ENCODE measurements at places on chromosomes 7 and 10. TPM values are rescaled to one million over a fixed set of nuclear protein-coding genes. Genes with fewer than 3 reads are reported as not detected.

The ZNF679 gene
- total RNA-seq: not detected

The KCNH2 gene
- total RNA-seq: 8.0 TPM

GRCh38 chr7:140696680-140697446, at the start of gene NDUFB2:
Gene NDUFB2 (plus strand): TSS chr7:140696708. CDS start chr7:140696745, 37 bp downstream.
- DNase-seq: peak; percentile 88

The PON1 gene
- not detected for total RNA-seq

DNA sequence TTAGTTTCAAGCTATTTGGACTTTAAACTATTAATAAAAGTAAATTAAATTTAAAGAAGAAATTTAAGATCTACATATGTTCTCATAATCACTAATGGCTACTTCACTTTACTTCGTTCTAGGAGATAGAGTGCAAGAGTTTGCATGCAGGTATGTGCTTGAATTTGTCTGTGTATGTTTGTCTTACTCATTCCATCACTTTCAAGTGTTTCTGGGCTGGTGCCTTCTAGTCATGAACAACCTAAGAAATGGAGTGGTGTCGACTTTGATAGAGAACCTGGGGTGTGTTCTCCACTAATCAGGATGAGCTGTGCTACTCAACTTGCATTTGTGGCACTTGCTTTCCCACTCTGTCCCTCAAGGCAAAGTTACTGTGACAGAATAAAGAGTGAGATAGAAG, 169.9 kb downstream of the KCND2 start:
- no peak for DNase-seq

DNA sequence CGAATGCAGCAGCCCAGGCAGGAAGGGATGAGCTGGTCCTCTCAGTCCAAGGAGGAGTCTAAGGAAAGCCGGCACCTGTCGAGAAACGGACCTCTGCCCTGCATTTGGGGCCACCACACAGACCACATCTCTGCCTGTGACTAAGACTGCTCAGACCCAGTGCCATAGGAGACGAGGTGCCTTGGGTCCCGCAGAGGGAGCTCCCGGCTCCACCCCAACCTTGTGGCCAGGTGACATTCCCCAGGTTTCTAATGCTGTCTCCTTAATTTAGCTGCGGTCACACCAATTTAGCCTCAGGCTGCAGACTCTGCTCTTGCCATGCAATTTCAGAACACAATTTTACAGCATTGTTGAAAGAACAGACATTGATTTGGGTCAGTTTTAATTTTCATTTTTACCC, 22.8 kb upstream of the CRHR2 start:
- no peak for DNase-seq

GRCh38 chr10:123833170-123833850, 58.3 kb downstream of the CPXM2 start:
- no peak for DNase-seq

DNA sequence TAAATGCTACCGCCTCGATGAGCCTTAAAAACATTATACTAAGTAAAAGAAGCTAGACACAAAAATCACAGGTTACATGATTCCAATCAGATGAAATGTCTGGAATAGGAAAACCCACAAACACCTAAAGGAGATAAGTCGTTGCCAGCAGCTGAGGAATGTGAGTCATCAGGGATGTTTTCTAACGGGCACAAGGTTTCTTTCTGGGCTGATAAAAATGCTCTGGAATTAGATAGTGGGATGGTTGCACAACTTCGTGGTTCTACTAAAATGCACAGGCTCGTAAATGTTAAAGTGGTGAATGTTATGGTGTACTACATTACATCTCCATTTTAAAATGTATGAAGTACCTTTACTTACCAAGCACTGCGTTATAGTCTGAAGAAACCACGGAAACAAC, 9.7 kb downstream of the ABLIM1 start:
- DNase-seq: no peak

- no peak for DNase-seq
Observed at GRCh38 chr10:60878224-60878623, 65.8 kb downstream of the RHOBTB1 start.

The CPA1 gene
- total RNA-seq: not detected

GRCh38 chr10:22978287-22978686, 50.4 kb downstream of the ARMC3 start:
- DNase-seq: no peak
